Stimulated activated naive CD4-positive, alpha-beta T cell treated with Interleukin-2 at 50 U/mL for 16 hours (primary cell): ENCODE measurements at places on chromosomes 11 and 22.

- peak; percentile 12 for DNase-seq
Measured at GRCh38 chr11:72141066-72141465, 5.5 kb downstream of the FOLR3 start.

GRCh38 chr11:1116666-1117390 lies 40.9 kb upstream of the MUC5AC start:
- no peak for DNase-seq

GRCh38 chr11:43268786-43269185 lies 43.0 kb upstream of the API5 start:
- no peak for DNase-seq

- no peak for DNase-seq
Measured at GRCh38 chr11:19162951-19163505, 38.8 kb downstream of the CSRP3 start.

GRCh38 chr11:104968355-104968855 lies at the start of gene CASP4:
Gene CASP4, minus strand, starts transcription at chr11:104968574. Its CDS starts 49 bp downstream, at chr11:104968525.
- DNase-seq, result no peak

- DNase-seq, result no peak
Measured at GRCh38 chr22:50674606-50675552, 2.3 kb downstream of the SHANK3 start.

- no peak for DNase-seq
Measured at GRCh38 chr11:30489076-30489475, 97.1 kb downstream of the MPPED2 start.

DNA sequence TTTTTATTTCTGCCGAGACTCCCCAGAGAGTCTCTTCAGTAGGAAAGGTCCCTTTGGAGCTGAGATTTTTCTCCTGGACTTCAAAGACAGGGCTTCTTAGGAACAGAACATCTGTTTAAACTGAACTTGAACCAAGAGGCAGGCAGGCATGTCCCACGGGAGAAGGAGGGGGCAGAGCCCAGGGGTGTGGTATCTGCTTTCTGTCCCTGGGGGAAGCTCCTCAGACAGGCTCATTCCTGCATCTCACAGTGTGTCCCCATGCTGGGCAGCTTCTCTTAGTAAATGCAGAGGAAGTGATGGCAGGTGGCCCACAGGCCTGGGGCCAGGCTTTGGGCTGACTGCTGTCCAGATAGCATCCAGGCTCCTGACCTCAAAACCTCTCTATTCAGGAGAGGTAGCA lies 47.3 kb downstream of the TSPAN18 start:
- no peak for DNase-seq

- no peak for DNase-seq
Measured at GRCh38 chr11:32422545-32422944, 12.8 kb downstream of the WT1 start.

DNA sequence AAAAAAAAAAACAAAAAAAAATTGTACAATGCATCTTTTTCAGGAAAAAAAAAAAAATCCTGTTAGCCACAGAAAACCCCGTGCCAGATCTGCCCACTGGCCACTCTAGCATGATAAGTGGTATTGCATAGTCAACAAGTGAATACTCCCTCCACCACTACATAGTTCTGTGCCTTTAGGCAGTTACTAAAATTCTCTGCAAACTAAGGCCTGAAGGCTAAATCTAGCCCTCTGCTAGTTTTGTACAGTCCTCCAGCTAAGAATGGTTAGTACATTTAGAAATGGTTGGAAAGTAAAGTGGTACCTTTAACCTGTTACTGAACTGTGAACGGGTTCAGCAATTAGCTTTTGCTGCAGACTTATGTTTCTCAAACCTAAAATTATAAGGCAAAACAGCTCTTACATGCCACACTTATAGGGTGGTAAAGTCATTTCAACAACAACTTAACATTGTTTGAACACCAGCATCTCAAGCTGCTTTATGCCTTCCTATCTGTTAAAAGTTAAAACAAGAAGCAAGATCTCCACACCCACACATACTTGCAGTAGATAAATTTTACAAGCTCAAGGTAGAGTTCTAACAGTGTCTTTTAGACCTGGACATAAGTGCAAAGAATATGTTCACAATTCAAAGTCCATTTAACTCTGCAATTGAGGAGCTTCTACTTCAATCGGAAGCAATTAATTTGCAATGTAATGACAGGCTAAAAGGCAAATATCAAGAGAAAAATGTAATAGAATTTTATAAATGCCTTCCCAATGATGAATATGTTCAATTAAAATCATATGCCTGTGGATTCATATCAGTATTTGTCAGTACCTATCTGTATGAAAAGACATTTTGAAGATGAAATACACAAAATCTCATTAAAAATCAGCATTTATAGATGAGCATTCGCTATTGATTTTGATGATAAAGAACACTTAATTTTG lies 7.3 kb downstream of the C11orf71 start:
- no peak for DNase-seq

DNA sequence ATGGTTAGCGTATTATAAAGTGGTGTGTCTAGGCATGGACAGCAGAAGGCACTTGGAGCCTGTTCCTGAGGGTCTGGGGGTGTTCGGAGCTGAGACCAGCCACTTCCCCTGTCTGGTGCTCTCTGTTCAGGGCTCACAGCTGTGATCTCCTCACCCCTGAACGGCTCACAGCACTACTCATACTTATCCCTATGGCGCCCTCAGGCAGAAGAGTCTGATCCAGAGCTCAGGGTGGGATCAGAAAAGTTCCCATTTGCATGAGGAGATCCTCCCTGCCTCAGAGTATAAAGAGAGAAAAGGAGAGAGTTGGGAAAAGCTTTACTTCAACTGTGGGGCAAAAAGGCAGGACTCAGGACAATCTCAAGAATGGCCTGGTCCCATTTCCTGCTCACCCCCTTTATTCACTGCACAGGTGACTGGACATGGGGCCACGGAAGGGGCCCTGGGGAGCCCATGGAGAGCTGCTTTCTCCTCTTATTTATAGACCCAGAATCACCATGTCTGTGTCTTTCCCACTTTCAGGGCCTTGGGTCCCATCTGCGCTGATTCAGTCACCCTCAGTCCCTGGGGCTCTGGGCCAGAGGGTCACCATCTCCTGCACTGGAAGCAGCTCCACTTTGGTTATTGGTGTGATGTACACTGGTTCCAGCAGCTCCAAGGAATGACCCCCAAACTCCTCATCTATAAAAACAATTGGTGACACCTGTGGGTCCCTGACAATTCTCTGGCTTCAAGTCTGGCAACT lies 97.0 kb upstream of the TOP3B start:
- no peak for DNase-seq

GRCh38 chr11:74685905-74686304 lies 45.3 kb downstream of the CHRDL2 start:
- DNase-seq, result no peak

- no peak for DNase-seq
Measured at GRCh38 chr11:112211536-112211935, 14.7 kb upstream of the PTS start.

DNA sequence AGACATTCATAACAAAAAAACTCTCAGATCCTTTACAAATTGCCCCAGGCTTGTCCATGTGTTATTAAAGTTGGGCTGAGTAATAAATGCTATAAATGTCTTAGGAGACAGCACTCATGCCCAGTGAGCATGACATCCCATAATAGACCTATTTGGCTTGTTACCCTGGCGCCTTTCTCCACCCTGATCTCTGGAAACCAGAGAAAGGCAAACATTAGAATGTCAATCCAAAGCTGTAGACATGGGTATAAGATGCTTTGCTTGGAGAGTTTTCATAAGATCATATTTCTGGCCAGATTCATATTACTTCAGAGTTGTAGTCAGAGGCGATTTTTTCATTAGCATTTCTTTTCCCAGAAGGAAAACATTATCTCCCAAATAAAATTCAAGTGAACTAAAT lies 161.3 kb upstream of the UBASH3B start:
- DNase-seq, result no peak

- no peak for DNase-seq
Measured at GRCh38 chr11:36490026-36490806, 19.9 kb downstream of the TRAF6 start.

GRCh38 chr11:61869429-61869707 lies 22.0 kb downstream of the FADS3 start:
- DNase-seq, result no peak

GRCh38 chr11:119382101-119382500 lies 611 bp upstream of the USP2 start:
- DNase-seq, result no peak

DNA sequence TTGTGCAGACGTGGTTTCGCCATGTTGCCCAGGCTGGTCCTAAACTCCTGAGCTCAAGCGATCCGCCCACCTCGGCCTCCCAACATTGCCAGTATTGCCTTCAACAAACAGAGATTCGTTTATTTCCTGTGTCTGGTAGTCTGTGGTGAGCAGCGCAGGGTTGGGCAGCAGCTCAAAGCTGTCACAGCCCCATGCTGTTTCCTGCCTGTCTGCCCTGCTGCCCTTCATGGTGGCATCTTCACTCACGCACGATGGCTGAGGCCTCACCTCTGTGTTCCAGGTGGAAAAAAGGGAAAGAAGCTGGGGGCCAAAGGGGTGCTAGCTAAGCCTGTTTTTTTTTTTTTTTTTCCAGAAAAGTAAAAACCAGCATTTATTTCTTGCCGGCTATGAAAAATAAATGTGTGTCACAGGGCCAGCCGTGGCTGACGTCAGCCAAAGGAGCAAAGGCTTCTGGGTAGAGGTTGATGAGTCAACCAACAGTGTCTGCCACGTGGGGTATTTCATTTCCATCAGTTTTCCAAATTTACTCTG lies 28.8 kb downstream of the TBC1D22A start:
- peak; percentile 71 for DNase-seq

GRCh38 chr11:61919705-61920631 lies 2.6 kb upstream of the RAB3IL1 start:
- DNase-seq, result no peak

DNA sequence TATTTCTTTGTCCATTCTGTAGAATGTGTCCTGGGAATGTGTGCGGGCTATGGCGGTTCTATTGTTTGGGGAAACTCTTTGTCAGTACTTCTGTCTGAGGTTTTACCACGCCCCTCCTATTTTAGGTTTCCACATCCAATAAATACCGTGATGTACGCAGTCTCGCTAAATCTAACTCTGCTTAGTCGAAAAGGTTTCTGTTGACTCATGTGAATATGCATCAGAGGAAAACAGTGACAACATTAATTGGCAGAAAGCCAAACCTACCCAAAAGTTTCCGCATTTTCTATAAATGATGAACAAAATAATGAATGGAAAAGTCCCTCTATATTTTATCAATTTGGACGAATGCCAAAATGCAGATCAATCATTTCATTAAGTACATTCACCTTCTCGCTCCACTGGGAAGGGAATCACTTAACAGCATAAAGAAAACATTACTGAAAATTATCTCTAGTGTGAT lies 143.4 kb downstream of the MAML2 start:
- peak; percentile 43 for DNase-seq

- DNase-seq, result no peak
Measured at GRCh38 chr11:133886029-133886428, 40.7 kb upstream of the SPATA19 start.

DNA sequence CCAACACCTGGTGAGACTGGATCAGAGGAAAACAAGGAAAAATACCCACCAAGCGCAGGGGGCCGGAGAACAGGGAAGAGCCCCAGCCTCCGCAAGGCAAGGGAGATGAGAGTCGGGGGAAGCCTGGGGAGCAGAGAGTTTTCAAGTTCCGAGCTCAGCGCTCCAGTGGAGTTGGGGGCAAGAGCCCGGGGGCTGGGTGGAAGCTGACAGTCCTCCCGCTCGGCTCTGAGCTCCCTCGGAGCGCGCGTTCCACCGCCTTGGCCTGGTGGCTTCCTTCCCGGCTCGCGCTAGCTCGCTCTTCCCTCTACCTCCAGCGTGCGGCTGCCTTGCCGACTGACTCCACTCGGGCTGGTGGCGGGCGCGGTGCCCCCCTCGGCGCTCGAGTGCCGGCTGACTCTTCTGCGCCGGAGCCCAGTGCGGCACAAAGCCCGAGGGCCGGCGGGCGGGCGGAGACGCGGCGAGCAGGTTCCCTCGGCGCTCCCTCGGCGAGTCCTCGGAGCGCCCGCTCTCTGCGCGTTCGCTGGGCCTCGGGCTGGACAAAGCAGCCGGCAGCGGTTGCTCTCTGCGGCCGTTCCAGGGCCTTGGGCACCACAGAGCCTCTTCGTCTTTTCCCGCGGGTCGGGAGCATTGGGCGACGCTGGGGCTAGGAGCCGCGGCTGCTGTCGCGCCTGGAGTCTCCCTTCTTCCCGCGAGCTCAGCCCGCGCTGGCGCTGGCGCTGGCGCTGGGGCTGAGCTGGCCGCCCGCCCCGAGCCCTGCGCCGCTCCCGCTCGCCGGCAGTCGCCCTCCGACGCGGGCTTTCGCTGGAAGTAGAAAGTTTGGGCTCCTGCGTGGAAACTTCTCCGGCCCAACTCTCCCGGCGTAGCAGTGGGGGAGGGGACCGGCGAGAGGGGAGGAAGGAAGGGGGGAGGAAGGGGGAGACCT lies 1.0 kb downstream of the PAX6 start:
- DNase-seq, result no peak
